ENCODE measurements at places on chromosomes 13 and 19. TPM values are rescaled to one million over a fixed set of nuclear protein-coding genes. Genes with fewer than 3 reads are reported as not detected.

TMEM145 gene
- 0.08 TPM for polyA plus RNA-seq

SELENOV gene
- not detected for polyA plus RNA-seq

KL gene
- 0.08 TPM for polyA plus RNA-seq

ATP12A gene
- polyA plus RNA-seq, result 0.81 TPM

CACNG8 gene
- polyA plus RNA-seq, result 0.04 TPM

MAMSTR gene
- polyA plus RNA-seq, result 1.6 TPM

ZNF628 gene
- 7.0 TPM for polyA plus RNA-seq

SNAPC2 gene
- 5.6 TPM for polyA plus RNA-seq

CHST8 gene
- 0.18 TPM for polyA plus RNA-seq

ZIM2 gene
- 0.01 TPM for polyA plus RNA-seq

SMIM44 gene
- not detected for polyA plus RNA-seq

S1PR2 gene
- polyA plus RNA-seq, result 0.71 TPM

ZNF304 gene
- 3.0 TPM for polyA plus RNA-seq

YJEFN3 gene
- polyA plus RNA-seq, result 7.3 TPM

ZNF433 gene
- 7.3 TPM for polyA plus RNA-seq

MRPL4 gene
- polyA plus RNA-seq, result 71.6 TPM

KLF5 gene
- 196 TPM for polyA plus RNA-seq

ZNF573 gene
- polyA plus RNA-seq, result 0.60 TPM

SOX1 gene
- not detected for polyA plus RNA-seq

ZNF99 gene
- polyA plus RNA-seq, result not detected
